ENCODE measurements at places on chromosomes 5 and 9.
A peak's percentile ranks its signal among the peaks of the same experiment; 100 is the strongest.

DNA sequence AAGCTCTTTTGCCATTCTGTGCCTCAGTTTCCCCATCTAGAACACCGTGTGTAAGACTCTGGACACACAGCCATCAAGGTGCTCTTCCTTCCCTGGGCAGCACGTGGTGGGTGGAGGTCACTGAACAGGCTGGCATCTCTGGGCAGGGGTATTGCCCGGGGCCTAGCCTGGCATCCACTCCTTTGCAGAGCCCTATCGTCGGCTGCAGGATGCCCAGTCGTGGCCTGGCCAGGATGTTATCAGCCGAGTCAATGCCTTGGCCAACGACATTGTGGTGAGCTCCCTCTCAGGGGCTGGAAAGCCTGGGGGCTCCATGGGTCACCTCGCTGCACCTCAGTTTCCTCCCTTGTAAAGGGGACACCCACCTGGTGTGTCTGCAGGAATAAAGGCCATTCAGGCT is 4.0 kb downstream of the ADGRD2 start:
- DNase-seq: no peak

DNA sequence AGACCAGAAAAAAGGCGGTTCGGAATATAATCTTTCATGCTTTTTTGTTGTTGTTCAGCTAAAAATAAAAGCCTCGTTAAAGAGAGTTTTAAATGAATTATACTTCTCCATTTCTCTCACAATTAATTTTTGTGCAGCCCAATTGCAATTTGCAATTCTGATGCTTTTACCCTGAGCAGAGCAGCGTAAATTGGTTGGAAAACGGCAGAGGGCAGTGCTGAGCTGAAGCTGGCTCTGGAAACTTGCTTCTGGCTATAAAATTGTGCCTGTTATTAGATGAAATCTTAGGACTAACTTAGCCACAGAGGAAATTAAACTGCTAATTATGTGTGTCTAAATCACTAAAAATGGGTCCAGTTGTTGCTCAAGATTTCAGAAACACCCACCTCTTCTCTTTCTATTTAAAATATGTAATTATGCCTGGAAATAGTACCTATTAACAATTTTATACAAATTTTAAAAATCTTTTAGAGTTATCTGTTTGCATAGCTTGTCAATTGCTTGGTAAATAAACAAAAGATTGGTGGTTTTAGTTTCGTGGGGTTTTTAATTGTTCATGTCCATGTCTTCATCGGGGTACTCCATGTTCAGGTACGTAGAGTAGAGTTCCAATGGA is 441.8 kb upstream of the TLE4 start:
- DNase-seq: no peak

DNA sequence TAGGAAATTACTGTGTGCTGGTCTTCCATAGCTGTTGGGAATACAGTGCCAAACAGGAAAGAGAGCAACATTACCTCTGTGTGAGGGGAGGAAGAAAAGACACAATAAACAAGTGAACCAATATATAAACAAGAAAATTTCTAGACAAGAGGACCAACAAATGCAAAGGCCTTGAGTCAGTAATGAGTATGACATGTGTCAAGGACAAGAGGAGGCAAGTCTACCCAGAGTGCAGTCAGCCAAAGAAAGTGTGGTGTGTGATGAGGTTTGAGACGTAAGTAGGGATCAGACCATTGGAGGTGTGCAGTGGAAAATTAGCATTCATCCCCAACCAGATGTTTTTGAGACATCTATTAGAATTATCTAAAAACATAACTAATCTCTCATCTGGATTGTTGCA is 69.5 kb upstream of the CDH6 start:
- no peak for DNase-seq

- no peak for DNase-seq
Measured at GRCh38 chr9:108836781-108837180, 19.0 kb downstream of the ACTL7B start.

GRCh38 chr9:89405826-89406225 is 87.5 kb downstream of the SECISBP2 start:
- no peak for DNase-seq

- no peak for DNase-seq
Measured at GRCh38 chr5:90231688-90232087, 177.9 kb downstream of the CETN3 start.

GRCh38 chr5:14102666-14103065 is 40.5 kb upstream of the TRIO start:
- DNase-seq: no peak

GRCh38 chr5:68243681-68244080 is 28.1 kb downstream of the PIK3R1 start:
- no peak for DNase-seq

DNA sequence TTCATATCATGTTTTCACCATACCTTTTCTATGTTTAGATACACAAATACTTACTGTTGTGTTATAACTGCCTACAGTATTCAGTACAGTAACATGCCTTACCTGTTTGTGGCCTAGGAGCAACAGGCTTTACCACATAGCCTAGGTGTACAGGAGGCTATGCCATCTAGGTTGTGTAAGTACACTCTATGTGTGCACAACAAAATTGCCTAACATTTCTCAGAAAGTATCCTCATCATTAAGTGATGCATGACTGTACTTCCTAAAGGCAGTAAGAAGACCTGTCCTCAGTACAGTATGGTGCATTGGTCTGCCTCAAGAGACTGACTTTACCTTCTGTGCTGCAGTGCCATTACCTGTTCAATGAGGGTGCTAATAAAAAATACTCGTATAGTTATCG is 7.9 kb downstream of the TXN start:
- no peak for DNase-seq

GRCh38 chr5:62124266-62124665 is 181.7 kb upstream of the KIF2A start:
- no peak for DNase-seq

- DNase-seq: peak; percentile 38
Measured at GRCh38 chr9:133726401-133727276, 11.5 kb downstream of the SARDH start.

DNA sequence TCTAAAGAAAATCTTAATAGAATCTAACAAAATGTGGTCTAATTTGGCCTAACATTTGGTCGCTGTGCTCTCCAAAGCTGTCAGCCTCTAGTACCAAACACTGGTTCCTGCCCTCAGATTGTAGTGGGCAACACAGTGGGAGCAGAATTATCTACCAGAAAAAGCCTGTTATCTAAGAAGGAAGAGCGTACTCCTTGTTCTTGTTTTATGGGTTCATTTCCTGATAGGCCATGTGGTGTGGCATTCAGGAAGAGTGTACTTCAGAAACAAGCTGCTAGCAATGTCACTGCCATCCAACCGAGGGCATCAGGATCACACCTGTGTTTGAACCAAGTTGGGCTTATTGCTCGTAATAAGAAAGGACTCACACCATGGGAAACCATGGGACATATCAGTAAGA is 487.9 kb upstream of the DAP start:
- no peak for DNase-seq

- DNase-seq: no peak
Measured at GRCh38 chr5:88671106-88671504, 211.9 kb downstream of the MEF2C start.

- DNase-seq: no peak
Measured at GRCh38 chr5:132629230-132629944, 28.6 kb upstream of the IL13 start.

DNA sequence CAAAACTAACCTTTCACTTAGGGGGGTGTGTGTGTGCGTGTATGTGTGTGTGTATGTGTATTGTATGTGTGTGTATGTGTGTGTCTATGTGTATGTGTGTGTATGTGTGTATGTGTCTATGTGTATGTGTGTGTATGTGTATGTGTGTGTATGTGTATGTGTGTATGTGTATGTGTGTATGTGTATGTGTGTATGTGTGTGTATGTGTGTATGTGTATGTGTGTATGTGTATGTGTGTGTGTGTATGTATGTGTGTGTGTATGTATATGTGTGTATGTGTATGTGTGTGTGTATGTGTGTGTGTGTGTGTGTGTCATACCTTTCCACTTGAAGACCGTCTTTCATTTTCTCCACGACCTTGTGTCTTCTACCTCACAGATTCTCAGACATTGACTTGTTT is 20.8 kb upstream of the FLT4 start:
- no peak for DNase-seq

- no peak for DNase-seq
Measured at GRCh38 chr9:4069457-4070153, 230.3 kb downstream of the GLIS3 start.

- no peak for DNase-seq
Measured at GRCh38 chr9:17623965-17624364, 45.1 kb downstream of the SH3GL2 start.

- peak; percentile 61 for DNase-seq
Measured at GRCh38 chr9:34992376-34992951, 2.9 kb downstream of the DNAJB5 start.

GRCh38 chr9:104412238-104412637 is 91.8 kb upstream of the OR13F1 start:
- no peak for DNase-seq
